Panc1 (cell line): ENCODE measurements at places on chromosomes 13 and 19.

DNA sequence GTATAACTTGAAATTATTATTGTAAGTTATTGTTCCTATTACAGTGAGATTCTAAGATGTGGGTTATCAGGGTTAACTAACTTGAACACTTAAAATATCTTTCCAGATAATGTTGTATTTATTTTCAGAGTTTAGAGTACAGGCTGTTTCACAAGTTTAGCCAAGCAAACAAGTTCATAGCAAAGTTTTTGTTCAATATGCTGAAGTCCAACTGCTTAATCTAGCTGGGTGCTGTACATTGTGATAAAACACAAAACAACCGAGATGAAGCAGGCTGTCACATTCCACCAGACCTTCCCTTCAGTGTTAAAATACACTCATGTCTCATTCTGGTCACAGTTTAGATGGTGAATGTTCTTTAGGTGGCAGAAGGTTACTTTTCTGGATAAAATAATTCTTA is 148.0 kb upstream of the PCDH20 start:
- no peak for DNase-seq

GRCh38 chr13:107649079-107649478 is 566.3 kb downstream of the LIG4 start:
- DNase-seq, result no peak

DNA sequence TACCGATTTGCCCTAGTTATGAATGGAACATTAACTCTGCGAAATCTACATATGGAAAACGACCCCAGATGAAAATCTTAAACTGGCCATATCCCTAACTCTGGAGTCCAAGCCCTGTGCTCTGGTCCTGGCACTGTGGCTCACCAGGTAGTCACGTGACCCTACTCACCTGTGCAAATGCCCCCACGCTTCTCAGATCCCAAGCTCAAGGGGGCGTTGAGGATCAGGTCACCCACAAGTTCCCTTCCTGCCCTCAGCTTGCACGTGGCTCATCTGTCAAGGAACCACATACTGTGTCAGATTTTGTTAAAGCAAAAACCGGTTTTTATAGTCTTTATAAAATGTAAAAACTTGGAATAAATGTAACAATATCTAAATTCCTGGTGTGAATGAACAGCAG is 324.0 kb downstream of the SHISA2 start:
- no peak for DNase-seq

- no peak for DNase-seq
Observed at GRCh38 chr19:33207040-33207620, 13.0 kb downstream of the LRP3 start.

DNA sequence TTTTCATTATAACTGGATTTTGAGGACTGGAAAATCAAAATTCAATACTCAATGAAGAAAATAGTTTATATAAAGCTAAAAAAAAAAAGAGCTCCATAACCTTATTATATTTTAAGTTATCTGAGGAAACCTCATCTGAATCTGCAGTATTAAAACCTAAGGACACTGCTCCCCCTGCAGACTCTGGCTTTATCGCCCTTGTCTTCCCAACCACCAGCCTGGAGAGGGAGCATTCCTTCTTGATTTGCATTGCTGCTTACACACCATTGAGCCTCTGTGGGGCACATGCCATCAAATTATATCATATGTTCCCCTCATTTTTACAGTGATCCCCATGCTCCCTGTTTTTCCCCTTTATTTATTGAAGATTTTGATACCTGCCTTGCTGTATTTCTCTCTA is 871.4 kb upstream of the GPC6 start:
- no peak for DNase-seq

DNA sequence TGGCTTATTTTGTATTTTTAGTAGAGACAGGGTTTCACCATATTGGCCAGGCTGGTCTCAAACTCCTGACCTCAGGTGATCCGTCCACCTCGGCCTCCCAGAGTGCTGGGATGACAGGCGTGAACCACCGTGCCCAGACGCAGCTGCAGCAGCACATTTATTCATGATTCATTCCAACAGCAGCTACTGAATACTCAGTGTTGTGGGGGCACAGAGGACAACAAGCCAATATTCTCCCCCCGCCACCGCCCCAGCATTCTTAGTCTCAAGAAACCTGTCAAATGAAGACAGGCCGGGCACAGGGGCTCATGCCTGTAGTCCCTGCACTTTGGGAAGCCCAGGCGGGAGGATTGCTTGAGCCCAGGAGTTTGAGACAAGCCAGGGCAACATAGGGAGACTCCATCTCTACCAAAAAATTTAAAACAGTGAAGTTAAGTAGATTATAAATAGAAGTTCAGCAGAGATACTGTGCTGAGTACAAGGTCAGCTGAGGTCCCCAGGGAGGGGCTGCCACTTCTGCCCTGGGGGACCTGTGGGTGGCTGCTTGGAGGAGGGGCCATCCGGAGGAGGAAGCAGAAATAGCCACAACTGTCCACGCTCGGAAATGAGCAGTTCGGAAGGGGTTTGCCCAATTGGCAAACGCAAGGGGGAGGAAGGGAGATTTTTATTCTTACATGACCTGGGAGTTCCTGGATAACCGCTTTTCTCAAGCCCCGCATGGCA is 4.3 kb downstream of the DOT1L start:
- no peak for DNase-seq

GRCh38 chr19:1132552-1133383 is 29.0 kb downstream of the GPX4 start:
- DNase-seq, result no peak

DNA sequence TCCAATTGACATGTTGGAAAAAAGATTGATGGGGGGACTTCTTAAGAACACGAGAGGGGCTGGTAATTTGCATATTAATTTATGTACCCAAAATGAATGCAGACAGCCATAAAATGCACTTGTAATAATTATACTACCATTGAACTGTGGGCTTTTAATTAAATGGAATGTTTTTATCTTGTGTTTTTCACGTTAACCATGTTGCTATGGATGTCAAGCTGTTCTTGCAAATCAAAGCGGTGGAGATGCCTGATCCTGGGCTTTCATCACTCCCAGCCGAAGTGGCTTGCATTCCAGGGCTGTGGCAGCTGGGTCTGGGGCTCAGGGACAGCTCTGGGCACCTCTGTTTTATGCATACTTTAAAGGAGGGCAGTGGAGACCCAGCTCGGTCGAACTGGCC is 179.4 kb upstream of the TMTC4 start:
- DNase-seq, result no peak

GRCh38 chr13:20400774-20401173 is 124.9 kb downstream of the CRYL1 start:
- DNase-seq, result no peak

- DNase-seq, result no peak
Observed at GRCh38 chr13:87536899-87537298, 134.3 kb upstream of the SLITRK5 start.

GRCh38 chr13:104163866-104164630 is 1097.8 kb upstream of the SLC10A2 start:
- DNase-seq, result no peak

DNA sequence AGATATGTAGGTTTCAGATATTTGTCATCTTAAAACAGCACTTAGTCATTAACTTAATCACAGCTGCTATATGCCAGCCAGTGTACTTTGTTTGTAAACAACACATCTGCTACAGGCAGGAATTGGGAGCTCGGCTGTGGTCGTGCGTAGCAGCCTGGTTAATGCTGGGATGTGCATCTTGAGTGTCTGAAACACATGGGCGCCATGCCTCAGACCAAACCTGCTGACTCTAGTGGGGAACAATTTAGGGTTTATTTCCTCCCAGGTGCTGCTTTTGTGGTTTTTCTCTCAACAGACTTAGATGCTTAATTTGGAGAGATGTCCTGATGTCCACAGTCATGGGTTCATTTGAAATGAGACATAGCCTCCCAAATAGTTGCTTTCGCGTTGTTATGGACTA is 238.5 kb upstream of the TMTC4 start:
- DNase-seq, result no peak

DNA sequence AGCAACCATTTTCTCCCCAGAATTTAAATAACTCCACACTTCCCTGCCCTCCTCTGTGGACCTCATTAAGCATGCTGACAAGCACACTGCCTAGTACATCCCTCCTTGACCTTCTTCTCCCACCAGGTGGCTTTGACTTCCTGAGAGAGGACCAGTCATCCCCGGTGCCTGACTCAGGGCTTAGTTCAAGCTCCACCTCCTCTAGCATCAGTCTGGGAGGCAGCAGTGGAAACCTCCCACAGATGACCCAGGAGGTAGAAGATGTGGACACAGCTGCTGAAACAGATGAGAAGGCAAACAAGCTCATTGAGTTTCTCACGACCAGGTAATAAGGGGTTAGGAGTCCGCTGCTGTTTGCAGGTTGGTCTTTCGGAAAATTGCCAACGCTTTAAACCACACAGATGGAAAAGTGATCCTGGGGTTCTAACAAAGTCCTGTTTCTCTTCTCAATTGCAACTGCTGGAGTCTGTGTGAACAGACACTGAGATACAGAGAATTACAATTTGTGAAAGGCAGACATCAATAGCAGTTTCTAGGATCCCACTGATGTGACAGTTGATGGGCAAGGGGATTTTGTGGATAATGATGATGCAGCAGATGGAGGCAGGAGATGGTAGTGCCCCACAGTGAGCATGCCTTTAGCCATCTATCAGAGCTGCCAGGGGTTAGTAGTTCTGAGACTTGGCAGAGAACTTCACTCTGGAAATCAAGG is 86.7 kb downstream of the ZAR1L start:
- no peak for DNase-seq

- no peak for DNase-seq
Observed at GRCh38 chr19:7301525-7301924, 7.3 kb upstream of the INSR start.

DNA sequence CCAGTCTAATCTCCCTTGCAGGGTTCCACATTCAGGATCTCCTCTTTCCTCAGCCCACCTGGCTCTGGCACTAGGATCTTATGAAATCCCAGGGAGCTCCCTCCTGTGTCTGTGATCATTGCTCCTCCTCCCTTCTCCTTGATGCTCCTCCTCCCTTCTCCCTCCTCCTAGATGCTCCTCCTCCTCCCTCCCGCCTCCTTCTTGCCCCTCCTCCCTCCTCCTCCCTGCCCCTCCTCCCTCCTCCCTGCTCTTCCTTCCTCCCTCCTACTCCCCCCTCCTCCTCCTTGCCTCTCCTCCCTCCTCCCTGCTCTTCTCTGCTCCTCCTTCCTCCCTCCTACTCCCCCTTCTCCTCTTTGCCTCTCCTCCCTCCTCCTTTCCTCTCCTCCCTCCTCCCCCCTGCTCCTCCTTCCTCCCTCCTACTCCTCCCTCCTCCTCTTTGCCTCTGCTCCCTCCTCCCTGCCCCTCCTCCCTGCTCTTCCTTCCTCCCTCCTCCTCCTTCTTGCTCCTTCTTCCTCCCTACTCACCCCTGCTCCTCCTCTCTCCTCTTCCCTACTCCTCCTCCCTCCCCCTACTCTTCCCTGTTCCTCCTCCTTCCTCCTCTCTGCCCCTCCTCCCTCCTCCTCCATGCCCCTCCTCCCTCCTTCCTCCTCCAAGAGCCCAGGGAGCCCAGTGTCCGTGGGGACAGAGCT is 14.9 kb upstream of the ZBTB7A start:
- DNase-seq, result no peak

DNA sequence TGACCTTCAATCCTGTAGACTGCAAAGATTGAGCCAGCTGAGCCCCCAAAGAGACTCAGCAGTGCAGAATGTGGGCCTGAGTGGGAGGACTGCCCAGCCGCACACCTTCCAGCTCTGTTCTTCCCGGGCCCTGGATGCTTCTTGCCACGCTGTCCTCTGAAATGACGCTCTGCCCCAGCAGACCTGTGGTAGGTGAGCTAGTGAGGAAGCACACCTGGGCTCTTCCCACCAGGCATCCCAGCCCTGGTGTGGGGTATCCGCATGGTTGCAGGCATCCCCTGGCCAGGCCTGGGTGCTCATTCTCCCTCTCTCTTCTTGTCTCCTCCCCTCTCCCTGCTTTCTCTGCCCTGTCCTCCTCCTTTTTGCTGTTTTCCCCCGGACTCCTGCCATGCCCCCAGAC is 9.8 kb upstream of the MZF1 start:
- DNase-seq, result no peak

- DNase-seq, result no peak
Observed at GRCh38 chr13:96672016-96672415, 322.3 kb downstream of the OXGR1 start.

GRCh38 chr19:57302020-57302465 is 18.2 kb upstream of the ZNF543 start:
- DNase-seq, result no peak

- no peak for DNase-seq
Observed at GRCh38 chr13:112725346-112726015, 35.6 kb downstream of the ATP11A start.
